ENCODE measurements at places on chromosomes 12 and 14. TPM values are rescaled to one million over a fixed set of nuclear protein-coding genes. Genes with fewer than 3 reads are reported as not detected.
A peak's percentile ranks its signal among the peaks of the same experiment; 100 is the strongest.

Gene GLIPR1L1
- not detected for polyA plus RNA-seq

Gene TTC9
- 2.6 TPM for polyA plus RNA-seq

- no peak for DNase-seq
Measured at GRCh38 chr12:60693019-60693626, 1097.3 kb downstream of the SLC16A7 start.

Gene DBX2
- polyA plus RNA-seq = not detected

DNA sequence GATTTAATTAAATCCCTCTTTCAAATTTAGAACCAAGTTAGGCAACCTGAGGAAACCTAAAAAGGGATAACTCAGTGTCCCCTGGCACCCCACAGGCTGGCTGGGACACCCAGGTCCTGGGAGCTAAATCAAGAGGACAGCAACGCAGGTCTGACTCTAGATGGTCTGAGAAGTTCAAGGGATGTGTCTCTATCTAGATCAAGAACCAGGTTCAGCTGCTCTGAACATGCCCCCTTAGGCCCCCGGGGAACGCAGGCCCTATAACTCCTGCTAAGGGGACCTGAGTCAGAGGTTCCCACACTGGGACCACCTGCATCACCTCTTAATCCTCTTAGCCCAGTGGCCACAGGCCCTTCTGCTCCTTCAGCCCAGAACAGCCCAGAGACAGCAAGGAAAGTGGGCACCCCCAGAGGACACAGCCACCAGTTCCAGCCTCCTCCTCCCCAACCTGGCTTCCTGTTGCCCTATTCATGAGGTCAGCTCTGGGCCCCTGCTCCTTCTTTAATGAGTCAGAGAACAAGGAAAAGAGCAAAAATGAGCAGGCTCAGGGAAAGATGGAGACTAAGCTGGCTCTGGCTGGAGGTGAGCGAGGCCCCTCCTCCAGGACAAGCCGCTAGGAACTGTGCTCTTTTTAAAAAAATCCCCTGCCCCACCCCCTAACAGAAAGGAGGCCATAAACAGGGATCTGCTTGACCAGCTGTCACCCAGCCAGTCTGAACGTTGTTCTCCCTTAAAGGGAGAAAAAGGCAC is 10.8 kb downstream of the PITPNM2 start:
- DNase-seq = peak; percentile 81

DNA sequence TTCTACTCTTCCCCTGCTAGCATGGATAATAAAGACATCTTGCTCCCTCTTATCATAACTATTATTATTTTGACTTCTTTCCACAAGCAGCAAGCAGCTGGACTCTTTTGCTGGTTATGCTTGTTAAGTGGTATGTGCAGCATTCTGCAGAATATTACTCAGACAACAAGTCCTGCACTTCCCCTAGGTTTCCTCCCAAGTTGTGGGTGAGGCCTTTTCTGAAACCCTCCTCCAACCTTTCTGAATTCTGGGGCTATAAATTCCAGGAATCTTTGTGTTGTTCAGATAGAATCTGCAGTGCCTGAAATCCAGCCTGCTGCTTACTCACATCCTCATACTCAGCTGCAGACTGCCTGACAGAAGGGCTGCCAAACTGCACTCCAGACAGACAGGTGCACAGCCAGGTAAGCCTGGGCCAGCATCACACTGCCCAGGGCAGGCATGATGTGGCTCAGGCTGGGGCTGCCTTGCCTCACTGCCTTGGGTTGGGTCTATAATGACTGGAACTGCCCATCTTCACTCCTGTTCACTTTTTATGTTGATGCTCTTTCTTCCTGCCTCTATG is 6.2 kb upstream of the DHRS2 start:
- DNase-seq = no peak

Gene IL23A
- not detected for polyA plus RNA-seq

DNA sequence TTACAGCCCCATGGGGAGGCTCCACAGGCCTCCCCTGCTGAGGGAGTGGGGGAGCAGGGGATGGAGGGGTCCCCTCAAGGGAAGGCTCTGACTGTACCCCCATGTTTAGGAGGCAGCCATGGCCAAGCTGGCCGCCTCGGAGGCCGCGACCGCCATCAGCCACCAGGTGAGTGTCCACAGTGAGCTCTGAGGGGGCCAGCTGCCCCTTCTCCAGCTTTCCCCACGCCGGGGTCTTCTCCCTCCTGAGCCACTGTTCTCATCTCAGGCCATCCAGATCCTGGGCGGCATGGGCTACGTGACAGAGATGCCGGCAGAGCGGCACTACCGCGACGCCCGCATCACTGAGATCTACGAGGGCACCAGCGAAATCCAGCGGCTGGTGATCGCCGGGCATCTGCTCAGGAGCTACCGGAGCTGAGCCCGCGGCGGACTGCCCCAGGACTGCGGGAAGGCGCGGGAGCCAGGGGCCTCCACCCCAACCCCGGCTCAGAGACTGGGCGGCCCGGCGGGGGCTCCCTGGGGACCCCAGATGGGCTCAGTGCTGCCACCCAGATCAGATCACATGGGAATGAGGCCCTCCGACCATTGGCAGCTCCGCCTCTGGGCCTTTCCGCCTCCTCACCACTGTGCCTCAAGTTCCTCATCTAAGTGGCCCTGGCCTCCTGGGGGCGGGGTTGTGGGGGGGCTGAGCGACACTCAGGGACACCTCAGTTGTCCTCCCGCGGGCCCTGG is 13.6 kb downstream of the ACADS start:
- DNase-seq = no peak

Gene TRHDE
- 1.6 TPM for polyA plus RNA-seq

Gene SERPINA12
- polyA plus RNA-seq = not detected

Gene PKP2
- 4.3 TPM for polyA plus RNA-seq

Measured in kidney (tissue), 22 donors.